ENCODE measurements at places on chromosomes 4 and X. TPM values are rescaled to one million over a fixed set of nuclear protein-coding genes. Genes with fewer than 3 reads are reported as not detected.

UGT2A2 gene
- total RNA-seq, result not detected

CABS1 gene
- total RNA-seq, result not detected

SMIM43 gene
- total RNA-seq, result 6.6 TPM

RTL5 gene
- 2.8 TPM for total RNA-seq

MMRN1 gene
- total RNA-seq, result not detected

FABP2 gene
- not detected for total RNA-seq

PHEX gene
- 2.8 TPM for total RNA-seq

RNF150 gene
- total RNA-seq, result 0.99 TPM

WDR17 gene
- total RNA-seq, result 3.3 TPM

DNAAF6 gene
- not detected for total RNA-seq

FAM47A gene
- total RNA-seq, result not detected

BMX gene
- not detected for total RNA-seq

ZNF185 gene
- 1.5 TPM for total RNA-seq

TSPAN7 gene
- total RNA-seq, result not detected

TLR10 gene
- total RNA-seq, result 0.15 TPM

TMPRSS11D gene
- under 0.01 TPM for total RNA-seq

AMBN gene
- total RNA-seq, result not detected

TBC1D25 gene
- total RNA-seq, result 9.3 TPM

NKX3-2 gene
- total RNA-seq, result 1.2 TPM

GRPR gene
- not detected for total RNA-seq

PLXNB3 gene
- total RNA-seq, result 6.1 TPM

GAGE13 gene
- not detected for total RNA-seq

DAPP1 gene
- total RNA-seq, result not detected
